ENCODE measurements at places on chromosomes 4 and X. TPM values are rescaled to one million over a fixed set of nuclear protein-coding genes. Genes with fewer than 3 reads are reported as not detected.

The CD38 gene
- total RNA-seq: 0.11 TPM

The PABPC1L2B gene
- not detected for total RNA-seq

The LRP2BP gene
- not detected for total RNA-seq

The ADRA2C gene
- total RNA-seq: 6.1 TPM

The BST1 gene
- 1.1 TPM for total RNA-seq

The GPR143 gene
- total RNA-seq: 2.4 TPM

The RUFY3 gene
- 98.8 TPM for total RNA-seq

The S100P gene
- total RNA-seq: not detected

The PABPC1L2A gene
- 0.23 TPM for total RNA-seq

The GAGE1 gene
- not detected for total RNA-seq
